ENCODE measurements at places on chromosomes 7 and 10. TPM values are rescaled to one million over a fixed set of nuclear protein-coding genes. Genes with fewer than 3 reads are reported as not detected.
A peak's percentile ranks its signal among the peaks of the same experiment; 100 is the strongest.

DNA sequence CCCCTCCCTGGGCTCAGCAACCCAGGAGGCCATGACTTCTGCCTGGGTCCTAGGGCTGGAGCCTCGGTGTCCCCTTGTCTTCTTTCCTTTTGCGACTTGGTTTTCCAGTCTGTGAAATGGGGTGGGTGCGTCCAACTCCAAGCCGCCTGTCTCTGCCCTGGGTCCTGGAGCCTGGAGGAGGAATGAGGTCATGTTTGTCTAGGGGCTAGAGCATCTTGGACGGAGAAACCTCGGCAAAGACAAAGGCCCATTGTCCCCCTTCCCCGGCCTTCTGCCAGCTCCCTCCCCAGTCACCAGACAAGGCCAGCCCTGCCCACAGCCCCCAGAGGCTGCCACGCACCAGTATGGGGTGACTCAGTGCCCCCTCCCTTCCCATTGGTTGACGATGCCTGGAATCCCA, 39.8 kb upstream of the ELN start:
- H3K36me3 ChIP-seq, result no peaks in the 10 kb centered on the region
- H3K4me3 ChIP-seq, result no peak overlapping the region
- H3K4me1 ChIP-seq, result peaks cover 9% of the 10 kb centered on the region

DNA sequence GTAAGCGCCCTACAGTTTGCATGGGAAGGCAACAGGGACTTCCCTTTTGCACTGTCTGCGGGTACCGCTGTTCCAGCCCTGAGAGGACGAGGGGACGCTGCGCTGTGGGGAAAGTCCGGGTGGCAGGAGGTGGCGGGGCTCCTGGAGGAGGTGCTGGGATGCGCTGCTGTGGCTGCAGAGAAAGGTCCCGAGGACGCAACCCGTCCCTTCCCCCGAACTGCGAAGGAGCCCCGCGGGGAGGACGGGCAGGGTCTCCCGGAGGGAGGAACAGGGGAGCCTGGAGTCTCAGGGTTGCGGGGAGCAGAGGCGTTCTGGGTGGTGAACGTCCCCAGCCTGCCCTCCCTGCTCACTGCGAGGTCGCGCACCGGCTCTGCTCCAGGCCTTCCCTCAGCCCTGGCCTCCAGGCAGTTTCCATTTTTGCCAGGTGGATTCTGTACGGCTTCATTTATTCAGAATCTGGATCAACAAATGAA, 91.6 kb downstream of the CXCL12 start:
- DNase-seq, result no peak
- H3K4me3 ChIP-seq, result peak overlapping the region; percentile 38
- no peaks in the 10 kb centered on the region for H3K27me3 ChIP-seq
- H3K36me3 ChIP-seq, result no peaks in the 10 kb centered on the region

DNA sequence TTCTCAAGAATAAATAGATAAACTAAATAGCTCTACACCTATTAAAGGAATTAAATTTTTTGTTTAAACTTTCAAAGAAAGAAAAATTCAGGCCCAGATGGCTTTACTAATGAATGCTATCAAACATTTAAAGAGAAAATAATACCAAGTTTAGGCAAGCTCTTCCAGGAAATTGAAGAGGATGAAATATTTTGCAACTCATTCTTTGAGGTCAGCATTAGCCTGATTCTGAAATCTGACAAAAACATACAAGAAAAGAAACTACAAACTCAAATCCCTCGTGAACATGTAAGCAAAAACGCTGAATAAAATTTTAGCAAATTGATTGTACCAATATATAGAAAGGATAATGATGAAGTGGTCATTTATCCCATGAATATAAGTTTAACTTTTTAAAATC, 93.4 kb downstream of the RTKN2 start:
- H3K4me1 ChIP-seq, result no peaks in the 10 kb centered on the region
- H3K27me3 ChIP-seq, result no peaks in the 10 kb centered on the region
- DNase-seq, result no peak
- no peak overlapping the region for H3K27ac ChIP-seq

DNA sequence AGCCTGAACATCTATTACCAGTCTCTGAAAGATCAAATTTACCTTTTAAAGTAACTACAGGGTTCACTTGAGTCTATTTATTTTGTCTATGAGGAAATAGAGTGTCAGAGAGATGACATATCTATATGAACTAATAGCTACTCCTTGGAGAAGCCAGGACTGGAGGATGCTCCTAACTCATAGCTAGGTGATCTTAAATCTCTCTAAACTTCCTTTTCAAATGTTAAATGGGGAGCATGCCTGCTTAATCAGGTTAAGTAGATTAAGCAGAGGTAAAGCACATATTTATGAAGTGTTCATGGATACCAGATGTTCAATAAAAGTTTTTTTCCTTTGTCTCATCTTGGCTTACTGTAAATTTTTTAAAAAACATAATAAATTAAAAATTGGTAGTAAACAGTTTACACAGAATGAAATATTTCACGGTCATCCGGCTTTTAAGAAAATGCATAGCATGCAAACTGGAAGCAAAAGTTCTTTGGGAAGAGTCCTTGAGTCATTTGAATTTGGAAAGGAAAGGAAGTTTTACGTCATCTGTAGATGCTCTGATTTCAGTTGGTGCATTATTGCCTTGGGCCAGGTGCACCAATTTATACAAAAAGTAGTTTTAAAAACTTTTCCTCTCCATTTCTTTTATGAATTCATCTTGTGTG, 155.1 kb downstream of the BICC1 start:
- no peak overlapping the region for H3K4me3 ChIP-seq
- no peak for DNase-seq

DNA sequence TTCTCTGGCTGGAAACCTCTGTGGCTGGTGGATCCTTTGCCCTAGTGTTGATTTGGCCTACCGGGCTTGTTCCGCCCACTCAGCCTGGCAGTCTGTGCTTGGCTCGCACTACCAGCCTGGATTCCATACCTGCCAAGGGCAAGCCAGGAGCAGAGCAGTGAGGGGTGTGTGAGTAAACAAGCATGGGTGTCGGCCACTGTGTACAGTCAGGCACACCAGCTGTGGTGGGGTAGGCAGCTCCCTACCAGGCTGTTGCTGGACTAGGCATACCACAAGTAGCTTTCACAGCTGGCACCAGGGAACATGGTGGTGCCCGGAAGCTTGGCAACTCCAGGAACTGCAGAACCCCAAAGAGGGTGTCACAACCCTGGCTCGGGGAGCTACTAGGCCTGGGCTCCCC, 942.9 kb upstream of the LRRN3 start:
- H3K27ac ChIP-seq, result no peak overlapping the region
- no peak for DNase-seq
- no peaks in the 10 kb centered on the region for H3K4me1 ChIP-seq

DNA sequence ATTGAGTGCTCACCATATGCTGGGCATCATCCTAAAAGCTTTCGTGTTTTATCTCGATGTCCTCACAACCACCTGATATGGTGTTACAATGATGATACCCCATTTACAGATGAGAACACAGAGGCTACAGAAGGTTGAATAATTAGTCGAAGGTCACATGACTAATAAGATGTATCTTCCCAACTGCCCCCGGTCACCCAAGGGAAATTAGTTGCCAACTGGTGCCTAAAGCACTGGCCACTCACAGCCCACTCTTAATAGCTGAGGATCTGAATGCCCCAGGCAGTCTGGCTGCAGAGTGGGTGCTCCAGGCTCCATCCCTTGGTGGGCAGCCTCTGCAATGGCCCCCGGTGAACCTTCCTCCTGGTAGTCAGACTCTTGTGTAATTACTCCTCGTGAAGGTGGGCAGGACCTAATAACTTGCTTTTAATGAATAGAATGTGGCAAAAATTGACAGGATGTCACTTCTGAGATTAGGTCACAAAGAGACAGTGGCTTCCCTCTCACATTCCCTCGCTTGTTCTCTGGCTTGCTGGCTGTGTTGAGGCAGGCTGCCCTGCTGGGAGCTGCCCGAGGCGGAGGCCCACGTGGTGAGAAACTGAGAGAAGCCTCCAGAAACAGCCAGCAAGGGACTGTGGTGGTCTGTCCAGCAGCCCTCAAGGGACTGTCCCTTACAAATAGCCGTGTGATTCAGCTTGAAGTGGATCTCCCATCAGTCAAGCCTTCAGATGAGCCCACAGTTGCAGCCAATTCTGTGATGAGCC, 109.4 kb downstream of the ARHGAP22 start:
- H3K4me1 ChIP-seq, result peaks cover 18% of the 10 kb centered on the region
- H3K36me3 ChIP-seq, result no peaks in the 10 kb centered on the region
- no peaks in the 10 kb centered on the region for H3K27me3 ChIP-seq
- no peak overlapping the region for H3K27ac ChIP-seq
- H3K4me3 ChIP-seq, result no peak overlapping the region

The WEE2 gene
- total RNA-seq, result not detected

The PKD1L1 gene
- 0.31 TPM for total RNA-seq

GRCh38 chr10:73597346-73597745, 6.2 kb upstream of the USP54 start:
- H3K27me3 ChIP-seq, result no peaks in the 10 kb centered on the region
- peak; percentile 71 for DNase-seq
- no peaks in the 10 kb centered on the region for H3K36me3 ChIP-seq

The LBX1 gene
- not detected for total RNA-seq

- H3K36me3 ChIP-seq, result no peaks in the 10 kb centered on the region
- no peak for DNase-seq
- H3K4me3 ChIP-seq, result no peak overlapping the region
- no peaks in the 10 kb centered on the region for H3K4me1 ChIP-seq
Observed at GRCh38 chr7:29237489-29237888, 42.9 kb downstream of the CHN2 start.

The ASZ1 gene
- not detected for total RNA-seq

- no peak overlapping the region for H3K27ac ChIP-seq
- peaks cover 4% of the 10 kb centered on the region for H3K27me3 ChIP-seq
- H3K4me3 ChIP-seq, result no peak overlapping the region
- H3K4me1 ChIP-seq, result peaks cover 18% of the 10 kb centered on the region
Observed at GRCh38 chr10:78829565-78829964, 239.2 kb upstream of the ZMIZ1 start.

GRCh38 chr7:33971106-33971505, 65.8 kb downstream of the BMPER start:
- H3K27ac ChIP-seq, result no peak overlapping the region
- DNase-seq, result no peak
- no peaks in the 10 kb centered on the region for H3K4me1 ChIP-seq
- H3K4me3 ChIP-seq, result no peak overlapping the region
- no peaks in the 10 kb centered on the region for H3K36me3 ChIP-seq

DNA sequence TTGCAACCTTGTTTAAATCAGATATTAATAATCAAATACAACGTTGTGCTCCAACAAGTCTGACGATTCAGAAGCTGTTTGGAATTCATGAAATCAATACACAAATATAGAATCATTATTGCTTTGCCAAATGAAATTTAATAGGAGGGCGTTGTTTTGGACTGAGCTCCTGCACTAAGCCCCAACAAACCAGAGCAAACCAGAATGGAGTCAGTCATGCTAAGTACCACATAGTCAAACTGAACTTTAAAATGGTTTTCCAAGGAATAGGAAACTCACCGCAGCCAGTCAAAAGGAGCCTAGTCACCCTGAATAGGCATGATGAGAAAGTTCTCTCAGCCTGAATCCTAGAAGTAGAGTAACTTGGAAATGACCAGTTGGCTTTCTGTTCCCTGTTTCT, 53.7 kb downstream of the HACD1 start:
- H3K4me3 ChIP-seq, result no peak overlapping the region
- H3K27ac ChIP-seq, result no peak overlapping the region
- no peaks in the 10 kb centered on the region for H3K36me3 ChIP-seq
- no peaks in the 10 kb centered on the region for H3K4me1 ChIP-seq
- DNase-seq, result no peak
- H3K27me3 ChIP-seq, result no peaks in the 10 kb centered on the region

DNA sequence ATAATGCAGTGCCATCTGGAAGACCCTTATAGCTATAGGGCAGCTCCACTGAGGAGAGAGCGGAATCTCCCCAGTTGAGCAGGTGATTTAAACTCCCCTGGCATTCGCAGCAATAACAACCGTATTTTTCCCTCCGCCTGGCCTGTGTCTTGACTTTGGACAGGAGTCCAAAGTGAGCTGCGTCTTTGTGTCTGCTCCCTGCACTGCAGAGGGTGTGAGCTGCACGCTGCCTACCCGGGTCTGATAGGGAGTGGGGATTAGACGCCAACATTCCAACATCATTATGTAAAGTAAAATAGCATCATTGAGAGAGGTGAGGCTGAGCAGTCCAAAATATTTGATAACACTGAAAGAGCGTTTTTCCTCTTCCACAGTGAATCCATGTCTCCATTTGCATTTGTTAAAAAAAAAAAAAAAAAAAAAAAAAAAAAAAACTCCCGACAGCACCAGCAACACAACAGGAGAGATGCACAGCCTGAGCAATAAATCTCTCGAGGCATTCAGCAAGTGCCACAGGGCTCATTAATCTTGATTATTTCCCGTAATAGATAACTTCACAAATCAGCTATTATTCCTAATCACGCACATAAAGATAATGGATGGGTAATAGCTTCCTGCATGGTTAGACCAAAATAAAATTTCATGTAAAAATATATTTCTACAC, 68.6 kb downstream of the CELF2 start:
- DNase-seq, result no peak
- no peak overlapping the region for H3K4me3 ChIP-seq
- no peaks in the 10 kb centered on the region for H3K27me3 ChIP-seq
- H3K36me3 ChIP-seq, result no peaks in the 10 kb centered on the region
- no peak overlapping the region for H3K27ac ChIP-seq

- H3K27ac ChIP-seq, result no peak overlapping the region
- H3K4me1 ChIP-seq, result peaks cover 3% of the 10 kb centered on the region
- no peaks in the 10 kb centered on the region for H3K36me3 ChIP-seq
- DNase-seq, result no peak
- no peak overlapping the region for H3K4me3 ChIP-seq
Observed at GRCh38 chr7:50455658-50456057, 5.5 kb upstream of the FIGNL1 start.

DNA sequence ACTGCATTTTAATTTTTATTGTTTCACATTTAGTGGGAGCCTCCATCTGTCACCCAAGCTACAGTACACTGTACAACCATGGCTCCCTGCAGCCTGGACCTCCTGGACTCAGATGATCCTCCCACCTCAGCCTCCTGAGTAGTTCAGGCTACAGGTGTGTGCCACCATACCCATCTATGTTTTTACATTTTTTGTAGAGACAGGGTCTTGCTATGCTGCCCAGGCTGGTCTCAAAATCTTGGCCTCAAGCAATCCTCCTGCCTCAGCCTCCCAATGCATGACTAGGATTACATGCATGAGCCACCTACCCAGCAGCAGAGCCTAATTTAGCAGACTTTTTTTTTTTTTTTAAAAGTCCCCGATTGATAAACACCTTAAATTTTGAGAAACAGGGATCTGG, 5.6 kb downstream of the PIP4K2A start:
- no peak overlapping the region for H3K27ac ChIP-seq
- no peaks in the 10 kb centered on the region for H3K27me3 ChIP-seq
- no peak for DNase-seq
- no peak overlapping the region for H3K4me3 ChIP-seq

- H3K27ac ChIP-seq, result no peak overlapping the region
- H3K36me3 ChIP-seq, result no peaks in the 10 kb centered on the region
- no peak overlapping the region for H3K4me3 ChIP-seq
- H3K27me3 ChIP-seq, result no peaks in the 10 kb centered on the region
Observed at GRCh38 chr10:57018452-57018851, 657.4 kb upstream of the ZWINT start.

The CUBN gene
- total RNA-seq, result 2.7 TPM

DNA sequence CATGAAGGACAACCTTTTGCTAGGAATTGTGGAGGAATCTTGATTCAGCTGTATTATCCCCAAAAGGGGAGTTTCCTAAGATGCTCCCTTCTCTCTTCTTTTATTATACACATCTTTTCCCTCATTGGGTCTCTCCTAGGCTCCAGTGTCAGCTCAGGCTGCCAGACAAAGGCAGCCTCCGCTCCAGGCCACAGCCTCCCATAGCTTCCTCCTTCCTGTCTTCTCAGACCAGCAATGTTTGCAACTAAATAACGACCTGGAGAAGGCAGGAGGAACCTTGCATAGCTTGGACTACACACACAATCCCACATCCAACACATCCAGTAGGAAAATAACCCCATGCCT, 12.3 kb downstream of the SFXN3 start:
- peaks cover 33% of the 10 kb centered on the region for H3K4me1 ChIP-seq
- DNase-seq, result no peak
- H3K4me3 ChIP-seq, result peak overlapping the region; percentile 72
- H3K27me3 ChIP-seq, result peaks cover 2% of the 10 kb centered on the region
- peaks cover 16% of the 10 kb centered on the region for H3K36me3 ChIP-seq
